SW 1271 (cell line): ENCODE measurements at places on chromosomes 4 and X.

GRCh38 chr4:46886711-46887110, 22.3 kb downstream of the COX7B2 start:
- DNase-seq = peak; percentile 38

- DNase-seq = no peak
Measured at GRCh38 chrX:56759736-56760409, 30.8 kb downstream of the NBDY start.

DNA sequence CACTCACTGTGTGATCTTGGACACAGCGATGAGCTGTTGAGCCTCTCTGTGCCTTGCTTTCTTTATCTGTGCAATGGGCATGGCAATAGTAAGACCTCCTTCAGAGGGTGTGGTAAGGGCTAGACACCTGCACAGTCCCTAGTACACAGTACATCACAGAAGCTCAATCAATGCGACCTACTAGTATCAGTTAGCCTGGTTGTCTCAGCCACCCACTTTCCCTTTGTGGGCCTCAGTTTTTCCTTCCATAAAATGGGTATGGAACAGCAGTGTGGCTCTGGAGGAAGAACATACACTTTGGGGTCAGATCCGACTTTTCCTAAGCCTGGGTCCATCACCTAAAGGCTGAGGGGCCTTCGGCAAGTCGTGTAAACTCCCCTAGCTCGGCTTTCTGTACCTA, 3.5 kb upstream of the HTRA3 start:
- no peak for DNase-seq

DNA sequence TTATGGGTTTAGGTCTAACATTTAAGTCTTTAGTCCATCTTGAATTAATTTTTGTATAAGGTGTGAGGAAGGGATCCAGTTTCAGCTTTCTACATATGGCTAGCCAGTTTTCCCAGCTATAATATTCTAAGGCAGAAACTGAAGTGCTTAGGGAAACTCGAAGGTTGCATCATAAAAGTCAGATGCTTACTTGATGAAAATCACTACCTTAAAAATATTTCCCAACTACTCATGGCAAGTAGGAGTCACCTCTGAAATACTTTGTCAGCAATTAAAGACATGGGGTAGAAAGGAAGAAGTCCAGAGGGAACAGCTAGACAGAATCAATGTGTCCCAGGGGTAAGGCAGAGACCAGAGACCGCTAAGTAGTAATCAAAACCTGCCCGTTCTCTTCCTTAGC, 6.3 kb upstream of the AP1S2 start:
- no peak for DNase-seq

GRCh38 chrX:132561974-132562373, 73.1 kb upstream of the MBNL3 start:
- no peak for DNase-seq

GRCh38 chr4:74944354-74944793, 11.5 kb downstream of the PARM1 start:
- DNase-seq = no peak
